ENCODE measurements at places on chromosomes 2 and 18.

GRCh38 chr2:39996653-39997080 lies 217.6 kb upstream of the THUMPD2 start:
- DNase-seq, result no peak

DNA sequence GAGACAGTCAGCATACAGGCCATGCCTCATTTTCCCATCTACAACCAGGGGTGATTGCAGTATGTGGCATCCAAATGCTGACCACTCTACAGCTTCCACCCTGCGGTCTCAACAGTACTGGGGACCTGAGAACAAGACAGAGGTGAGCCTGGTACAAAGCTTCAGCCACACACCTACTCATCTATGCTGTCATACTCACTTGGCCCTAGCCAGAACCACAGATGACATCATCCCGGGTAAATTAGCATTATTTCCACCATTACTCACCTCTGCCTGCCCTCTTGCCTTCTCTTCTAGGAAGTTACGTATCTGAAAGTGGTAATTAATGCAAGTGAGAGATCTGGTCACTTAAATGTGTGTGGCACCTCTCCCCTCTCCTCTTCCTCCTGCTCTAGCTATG lies 208.2 kb upstream of the ARL4C start:
- no peak for DNase-seq

- peak; percentile 87 for DNase-seq
Measured at GRCh38 chr2:68062680-68063387, at the start of gene C1D. Gene C1D, minus strand, starts transcription at chr2:68063004. Its CDS starts 15,694 bp downstream, at chr2:68047310.

GRCh38 chr2:217090024-217090473 lies 230.2 kb upstream of the TNP1 start:
- DNase-seq, result no peak

- DNase-seq, result no peak
Measured at GRCh38 chr18:7872569-7872968, 305.5 kb downstream of the PTPRM start.

DNA sequence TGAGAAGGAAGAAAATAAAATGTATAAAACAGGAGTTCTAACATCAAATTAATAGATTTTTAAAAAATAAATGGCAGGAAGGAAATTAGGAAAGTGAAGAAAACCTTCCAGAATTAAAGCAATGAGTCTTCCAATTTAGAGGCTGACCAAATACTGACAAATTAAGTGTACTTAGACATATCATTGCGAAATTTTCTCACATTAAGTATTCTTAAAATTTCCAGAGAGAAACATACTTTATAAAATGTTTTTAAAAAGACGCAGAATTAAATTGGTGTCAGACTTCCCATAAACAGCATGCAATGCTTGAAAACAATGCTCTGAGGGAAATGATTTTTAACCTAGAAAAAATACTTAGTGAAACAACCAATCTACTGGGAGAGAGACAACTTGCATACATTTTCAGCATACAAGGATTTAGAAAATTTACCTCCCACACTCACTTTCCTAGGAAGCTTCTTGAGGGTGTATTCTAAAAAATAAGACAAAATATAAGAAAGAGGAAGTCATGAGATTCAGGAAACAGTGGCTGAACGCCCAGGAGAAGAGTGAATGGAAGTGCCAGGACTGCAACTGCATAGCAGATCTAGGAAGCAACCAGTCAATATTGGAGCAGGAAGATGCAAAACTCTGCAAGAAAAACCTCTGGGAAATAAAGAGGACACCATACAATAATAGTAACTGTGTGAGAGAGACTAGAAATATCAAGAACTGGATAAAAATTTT lies 339.9 kb downstream of the ADCYAP1 start:
- DNase-seq, result no peak

DNA sequence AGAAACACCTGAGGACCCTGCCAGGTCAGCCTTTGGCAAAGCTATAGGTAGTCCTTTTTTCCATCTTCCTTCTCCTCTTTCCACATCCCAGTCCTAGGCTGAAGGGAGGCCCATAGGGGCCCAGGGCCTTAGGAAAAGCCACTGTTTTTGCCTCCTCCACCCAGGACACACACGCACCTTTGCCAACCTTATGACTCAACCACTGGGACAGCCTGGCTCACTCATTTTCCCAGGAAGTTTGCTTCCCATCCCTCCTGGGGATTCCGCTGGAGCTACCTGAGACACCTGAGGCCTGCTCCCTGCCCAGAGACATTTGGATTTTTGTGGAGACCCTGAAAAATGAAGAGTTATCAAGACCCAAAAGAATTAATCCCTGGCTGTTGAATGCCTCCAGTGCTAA lies 273.4 kb upstream of the SIX2 start:
- no peak for DNase-seq

GRCh38 chr2:207534417-207534816 lies 4.7 kb downstream of the CREB1 start:
- no peak for DNase-seq

GRCh38 chr2:180240774-180241173 lies 233.7 kb upstream of the CWC22 start:
- no peak for DNase-seq

GRCh38 chr2:150601280-150602038 lies 114.0 kb upstream of the RND3 start:
- DNase-seq, result no peak

GRCh38 chr18:48034651-48035555 lies 104.4 kb upstream of the SMAD2 start:
- no peak for DNase-seq

DNA sequence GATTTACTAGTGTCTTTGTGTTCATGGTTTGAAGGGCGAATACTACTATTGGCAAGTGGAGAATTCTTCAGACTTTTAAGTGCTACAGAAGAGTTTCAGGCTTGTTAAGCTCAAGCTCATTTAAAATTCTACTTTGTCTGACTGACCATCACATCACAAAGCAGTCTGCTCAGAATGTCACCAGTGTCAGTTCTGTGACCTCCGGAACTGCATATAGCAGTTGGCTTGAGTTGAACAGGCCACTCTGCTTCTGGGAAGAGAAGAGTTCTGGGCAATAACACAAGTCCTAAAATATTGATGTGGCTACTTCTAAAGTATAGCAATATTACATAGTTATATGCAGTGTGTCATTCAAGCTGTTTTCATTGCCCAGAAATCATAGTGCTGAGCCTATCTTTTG lies 245.0 kb upstream of the BOD1L2 start:
- no peak for DNase-seq

- no peak for DNase-seq
Measured at GRCh38 chr18:77090546-77091174, 41.9 kb downstream of the MBP start.

DNA sequence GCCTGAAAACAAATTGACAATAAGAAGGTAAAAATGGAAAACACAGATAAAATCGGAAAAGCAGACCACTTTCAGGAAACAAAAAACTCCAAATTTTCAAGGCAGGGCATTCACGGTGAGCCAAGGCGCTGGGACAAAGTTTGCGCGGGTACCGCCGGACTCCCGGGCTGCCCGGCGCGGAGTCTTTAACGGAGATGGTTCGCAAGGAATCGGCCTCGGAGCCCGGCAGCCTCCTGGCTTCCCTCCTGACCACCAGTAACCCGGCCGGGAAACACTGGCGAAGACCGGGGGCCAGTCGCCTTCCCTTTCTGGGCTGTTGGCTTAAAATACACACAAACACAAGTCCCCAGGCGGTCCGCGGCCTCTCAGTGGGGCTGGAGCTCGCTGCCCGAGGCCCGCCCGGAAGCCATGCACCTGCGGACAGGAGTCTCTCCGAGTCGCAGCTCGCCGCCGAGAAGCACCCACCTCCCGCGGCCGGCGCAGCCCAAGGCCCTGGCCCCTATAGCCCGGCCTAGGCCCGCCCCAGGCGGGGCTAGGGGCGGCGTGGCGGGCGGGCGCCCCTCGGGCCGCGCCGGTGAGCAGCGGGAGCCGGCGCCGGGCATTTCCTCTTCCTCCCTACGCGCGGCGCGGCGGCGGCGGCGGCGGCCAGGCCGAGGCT lies 622 bp upstream of the KCMF1 start:
- peak; percentile 18 for DNase-seq

DNA sequence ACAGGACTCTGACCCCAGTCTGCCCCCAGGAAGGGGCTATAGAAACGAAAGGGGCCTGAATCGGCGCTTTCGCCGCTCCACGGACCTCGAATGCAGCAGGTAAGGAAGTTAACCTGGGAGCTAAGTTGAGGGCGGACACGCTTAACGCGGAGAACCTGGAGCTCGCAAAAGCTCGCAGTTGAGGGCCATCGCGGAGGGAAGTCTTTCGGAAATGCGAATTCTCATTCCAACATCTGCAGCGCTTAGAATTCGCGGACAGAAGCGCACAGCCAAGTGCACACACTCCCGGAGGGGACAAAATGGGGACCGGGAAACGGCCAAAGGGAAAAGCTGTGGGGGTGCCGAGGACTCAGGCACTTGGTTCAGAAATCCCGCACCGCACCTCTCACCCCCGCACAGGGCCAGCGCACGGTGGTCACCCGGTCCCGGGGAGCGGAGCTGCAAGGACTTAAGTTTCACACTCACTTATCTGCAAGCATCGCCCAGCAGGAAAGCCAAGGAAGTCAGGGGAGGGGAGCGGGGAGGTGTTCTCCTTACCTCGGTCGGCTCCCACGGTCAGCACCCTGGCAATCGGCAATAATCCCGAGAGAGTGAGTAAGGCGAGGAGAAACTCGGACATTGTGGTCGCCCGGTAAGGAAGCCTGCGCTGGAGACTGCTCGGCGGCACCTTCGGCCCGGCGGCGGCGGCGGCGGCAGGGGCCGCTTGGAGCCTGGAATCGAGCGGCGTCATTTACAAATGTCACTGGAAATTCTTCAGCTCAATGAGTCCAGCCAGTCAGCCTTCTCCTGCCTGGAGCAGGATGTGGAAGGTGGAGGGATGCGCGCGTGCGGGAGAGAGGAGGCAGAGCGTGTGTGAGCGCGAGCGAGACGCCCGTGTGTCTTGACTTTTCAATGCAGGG lies 456 bp downstream of the LRP1B start:
- no peak for DNase-seq

DNA sequence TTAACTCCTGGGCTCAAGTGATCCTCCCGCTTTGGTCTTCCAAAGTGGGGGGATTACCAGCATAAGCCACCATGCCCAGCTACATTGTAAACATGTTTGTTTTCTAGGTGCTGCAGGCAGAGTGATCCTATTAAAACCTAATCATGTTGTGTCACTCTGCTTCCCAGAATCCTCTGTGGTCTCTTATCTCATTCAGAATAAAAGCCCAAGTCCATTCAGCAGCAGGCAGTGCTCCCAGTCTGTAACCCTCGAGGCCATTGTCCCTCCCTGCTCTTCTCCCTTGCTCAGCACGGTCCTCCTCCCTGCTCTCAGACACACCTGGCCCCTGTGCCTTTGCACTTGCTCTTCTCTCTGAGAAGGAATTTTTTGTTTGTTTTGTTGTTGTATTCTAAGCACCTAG lies 11.1 kb upstream of the CABYR start:
- no peak for DNase-seq

DNA sequence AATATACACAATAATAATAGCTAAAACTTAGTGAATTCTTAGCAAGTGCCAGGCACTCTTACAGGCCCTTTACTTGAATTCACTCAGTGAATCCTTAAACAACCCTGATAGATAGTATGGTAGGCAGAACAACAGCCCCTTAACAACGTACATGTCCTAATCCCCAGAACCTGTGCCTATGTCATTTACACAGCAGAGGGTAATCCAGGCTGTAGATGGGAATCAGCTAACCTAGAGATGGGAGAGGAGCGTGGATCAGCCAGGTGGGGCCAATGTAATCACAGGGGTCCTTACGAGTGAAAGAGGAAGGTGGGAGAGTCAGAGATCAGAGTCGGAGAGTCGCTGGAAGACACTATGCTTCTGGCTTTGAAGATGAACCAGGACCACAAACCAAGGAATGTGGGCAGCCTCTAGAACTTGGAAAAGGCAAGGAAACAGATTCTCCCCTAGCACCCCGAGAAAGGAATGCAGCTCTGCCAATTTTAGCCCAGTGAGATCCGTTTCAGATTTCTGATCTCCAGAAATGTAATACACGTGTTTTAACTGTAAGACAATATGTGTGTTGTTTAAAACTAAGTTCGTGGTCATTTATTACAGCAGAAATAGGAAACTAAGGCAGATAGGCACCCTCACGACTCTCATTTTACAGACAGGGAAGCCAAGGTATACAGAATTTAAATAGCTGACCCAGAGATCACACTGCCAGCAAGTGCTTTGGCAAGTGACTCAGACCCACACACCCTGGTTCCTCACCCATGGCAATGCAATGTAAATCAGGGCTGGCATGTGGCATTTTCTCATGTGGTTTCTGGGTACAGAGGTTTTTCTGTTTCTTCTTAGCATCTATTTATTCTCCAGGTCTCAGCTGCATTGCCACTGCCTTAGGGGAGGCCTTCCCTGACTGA lies 68.9 kb downstream of the DOCK10 start:
- no peak for DNase-seq

- DNase-seq, result no peak
Measured at GRCh38 chr2:21039080-21039556, 4.8 kb downstream of the APOB start.

DNA sequence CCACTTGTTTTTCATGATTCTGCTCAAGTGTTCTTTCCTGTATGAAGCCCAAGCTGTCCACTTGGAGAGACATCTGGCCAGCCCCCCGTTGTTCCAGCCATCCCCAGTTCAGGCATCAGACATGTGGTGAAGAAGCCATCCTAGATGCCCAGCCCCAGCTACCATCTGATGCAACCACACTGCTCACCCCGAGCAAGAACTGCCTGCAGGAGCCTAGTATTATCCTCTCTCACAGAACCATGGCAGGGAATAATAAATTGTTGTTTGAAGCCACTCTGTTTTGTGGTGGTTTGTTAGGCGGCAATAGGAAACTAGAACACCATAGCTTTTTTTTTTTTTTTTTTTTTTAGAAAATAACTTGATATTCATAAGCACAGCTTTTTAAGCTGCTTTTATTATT lies 19.5 kb upstream of the DARS1 start:
- DNase-seq, result no peak

- DNase-seq, result no peak
Measured at GRCh38 chr2:135563793-135564192, 32.5 kb downstream of the R3HDM1 start.

GRCh38 chr2:44909831-44910230 lies 31.7 kb upstream of the SIX3 start:
- no peak for DNase-seq

- DNase-seq, result no peak
Measured at GRCh38 chr2:230127195-230127594, 58.5 kb upstream of the SLC16A14 start.

- no peak for DNase-seq
Measured at GRCh38 chr2:167637741-167638140, 609.7 kb downstream of the STK39 start.

DNA sequence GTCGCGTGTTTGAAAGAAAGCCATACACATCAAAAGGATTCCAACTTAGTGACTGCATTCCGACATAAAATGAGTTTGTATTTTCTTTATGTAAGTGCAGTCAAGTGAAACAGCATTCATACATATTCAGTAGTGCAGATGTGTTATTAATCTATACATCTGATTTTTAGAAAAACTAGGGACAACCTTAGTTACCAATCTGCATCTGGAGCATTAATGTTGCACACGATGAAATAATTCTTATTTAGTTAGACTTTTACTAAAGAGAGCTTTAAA lies 1.9 kb downstream of the GORASP2 start:
- DNase-seq, result no peak

GRCh38 chr2:175792881-175793280 lies 209.2 kb downstream of the LNPK start:
- no peak for DNase-seq
